ENCODE measurements at places on chromosomes 4 and X.

DNA sequence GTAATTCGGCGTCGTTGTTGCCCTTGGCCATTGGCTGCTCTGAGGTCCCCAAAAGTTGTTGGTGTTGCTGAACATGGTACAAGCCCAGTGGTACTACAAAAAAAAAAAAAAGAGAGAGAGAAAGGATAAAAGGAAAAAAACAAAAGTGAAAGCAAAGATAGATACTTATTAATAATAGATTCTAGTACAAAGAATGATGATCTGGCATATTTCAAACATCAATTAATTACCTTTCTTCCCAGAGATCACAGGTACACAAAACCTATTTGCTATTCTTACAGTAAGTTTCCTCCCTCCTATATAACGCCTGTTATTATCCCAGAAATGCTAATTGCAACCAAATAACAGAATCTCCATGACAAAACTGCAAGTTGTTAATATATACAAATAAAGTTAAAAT is 188.9 kb downstream of the FBXW7 start:
- no peak for DNase-seq

GRCh38 chr4:120754590-120754989 is 167.9 kb downstream of the PRDM5 start:
- DNase-seq = no peak

DNA sequence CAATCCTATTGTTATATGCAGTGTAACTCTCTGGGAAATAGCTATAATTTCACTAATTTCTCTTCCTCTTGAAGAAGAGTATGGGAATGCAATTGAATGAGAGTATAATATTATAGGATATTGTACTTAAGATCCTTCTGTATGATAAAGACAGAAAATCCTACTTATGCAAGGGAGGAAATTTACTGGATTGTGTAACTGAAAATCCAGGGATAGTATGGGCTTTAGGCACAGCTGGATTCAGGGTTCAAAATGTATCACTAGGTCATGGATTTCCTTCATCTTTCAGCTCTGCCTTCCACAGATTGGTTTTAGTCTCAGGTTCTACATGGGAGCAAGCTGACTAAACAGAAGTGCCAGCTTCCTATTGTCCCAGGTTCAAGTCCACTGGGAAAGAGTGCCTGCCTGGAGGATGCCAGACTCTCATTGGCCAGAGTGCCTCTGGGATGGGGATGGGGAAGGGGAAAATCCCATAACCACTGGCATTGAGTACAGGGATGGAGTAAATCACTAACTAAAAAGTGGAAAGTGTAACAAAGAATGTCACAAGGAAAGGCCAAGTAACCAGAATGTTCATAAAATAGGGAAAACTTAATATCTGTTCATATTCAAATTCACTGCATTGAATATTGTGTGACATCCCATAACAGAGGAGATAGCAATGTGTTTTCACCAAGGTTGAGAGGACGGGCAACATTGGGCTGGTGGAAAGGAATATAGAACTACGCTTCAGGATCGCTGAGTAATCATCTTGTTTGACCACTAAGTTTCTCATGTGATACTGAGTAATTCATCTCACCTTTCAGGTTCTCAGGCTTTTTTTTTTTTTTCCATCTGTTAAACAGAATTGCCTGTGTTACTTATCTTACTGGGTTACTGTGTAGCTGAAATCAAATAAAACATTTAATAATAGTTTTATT is 75.7 kb downstream of the ANXA3 start:
- DNase-seq = no peak

GRCh38 chrX:65925592-65925991 is 114.3 kb downstream of the VSIG4 start:
- DNase-seq = no peak

DNA sequence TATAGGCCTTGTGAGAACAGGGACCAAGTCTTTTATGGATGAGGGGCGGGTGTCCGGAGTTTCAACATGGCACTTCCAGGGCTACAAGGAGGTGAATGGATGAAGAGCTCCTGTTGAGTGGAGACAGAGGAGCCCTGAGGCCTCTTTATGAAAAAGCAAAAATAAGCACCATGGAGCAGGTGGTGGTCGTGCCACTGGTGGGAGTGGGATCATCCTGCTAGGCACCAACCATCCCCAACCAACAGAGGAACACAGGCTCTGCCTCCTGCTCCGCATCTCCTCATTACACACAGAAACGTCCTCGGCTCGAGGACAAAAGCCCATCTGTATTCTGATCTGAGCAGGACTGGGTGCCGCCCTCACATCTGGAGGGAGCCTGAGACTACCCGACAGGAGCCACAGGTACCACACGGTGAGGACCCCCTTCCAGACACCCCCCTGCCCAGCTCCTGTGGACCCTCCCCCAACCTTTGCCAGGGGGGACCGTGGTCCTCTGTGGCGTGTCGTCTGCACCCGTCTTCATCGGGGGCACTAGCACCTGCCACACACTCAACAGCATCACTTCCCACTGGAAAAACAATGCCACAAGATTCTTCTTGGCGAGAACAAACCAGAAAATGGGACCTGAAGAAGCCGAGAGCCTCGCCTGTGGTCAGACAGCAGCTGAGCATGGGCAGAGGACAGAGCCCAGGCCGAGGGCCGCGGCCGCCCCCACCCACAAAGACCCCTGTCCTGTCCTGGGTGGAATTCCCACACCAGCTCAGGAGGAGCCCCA is 3.9 kb upstream of the PDE6B start:
- DNase-seq = no peak

GRCh38 chr4:142563682-142564291 is 282.3 kb downstream of the INPP4B start:
- no peak for DNase-seq

GRCh38 chr4:56681853-56682525 is 893 bp upstream of the HOPX start:
- DNase-seq = no peak

DNA sequence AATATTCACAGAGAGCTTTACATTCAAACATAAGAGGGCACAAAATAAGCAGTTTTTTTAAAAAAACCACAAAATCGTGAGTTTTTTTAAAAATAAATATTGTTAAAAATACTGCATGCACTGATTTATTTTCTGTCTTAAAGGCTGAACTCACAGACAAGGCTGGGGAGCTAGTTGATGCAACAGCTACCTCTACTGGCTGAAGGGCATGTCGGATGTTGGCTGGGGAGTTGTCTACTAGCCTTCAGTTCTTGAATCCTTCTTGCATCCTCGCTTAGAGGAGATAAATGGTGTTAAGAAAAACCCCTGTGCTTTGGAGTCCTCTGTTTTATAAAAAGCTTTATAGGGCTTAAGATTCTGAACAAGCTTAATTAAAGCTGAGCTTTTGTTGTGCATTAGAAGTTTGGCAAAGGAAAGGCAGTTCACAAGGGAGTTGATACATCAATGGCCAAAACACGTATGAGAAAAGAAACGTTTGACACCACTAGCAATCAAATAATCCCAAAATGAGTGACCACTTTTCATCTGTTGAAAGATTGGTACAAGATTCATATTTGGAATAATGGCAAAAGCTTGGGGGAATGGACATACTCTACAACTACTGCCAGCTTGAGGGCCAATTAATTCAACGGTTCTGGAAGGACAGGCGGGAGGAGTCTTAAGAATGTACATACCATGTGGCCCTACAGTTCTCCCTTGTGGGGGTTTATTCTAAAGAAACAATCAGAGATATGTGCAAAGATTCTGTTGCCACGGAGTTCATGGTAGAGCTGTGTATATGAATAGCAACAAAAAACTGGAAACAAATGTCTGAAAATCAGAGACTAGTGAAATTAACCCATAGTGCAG is 94.7 kb downstream of the SEL1L3 start:
- DNase-seq = no peak

DNA sequence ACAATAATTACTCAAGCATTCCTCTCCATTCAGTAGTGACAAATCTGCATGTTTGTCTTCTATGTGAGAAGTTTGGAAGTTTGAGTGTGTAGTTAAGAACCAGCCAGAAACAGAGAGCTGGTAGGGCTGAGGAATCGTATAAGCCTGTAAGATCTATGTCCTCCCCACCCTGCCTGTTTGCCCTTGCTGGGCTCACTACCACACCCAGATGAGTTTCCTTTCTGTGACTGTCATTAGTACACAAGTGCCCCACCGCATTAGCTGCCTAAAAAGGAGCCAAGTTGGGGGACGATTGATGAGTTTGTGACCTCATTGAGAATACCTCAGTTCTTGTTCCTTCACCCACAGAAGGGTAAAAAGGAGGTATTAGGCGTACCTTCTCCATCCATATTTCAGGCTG is 28.3 kb downstream of the DOCK11 start:
- DNase-seq = peak; percentile 50

- DNase-seq = no peak
Observed at GRCh38 chr4:119271361-119272085, 50.4 kb downstream of the FABP2 start.

- no peak for DNase-seq
Observed at GRCh38 chrX:94850811-94851210, 1176.8 kb downstream of the FAM133A start.

- DNase-seq = no peak
Observed at GRCh38 chr4:120893314-120893713, 29.2 kb downstream of the PRDM5 start.

GRCh38 chrX:132414404-132414803 is 74.4 kb downstream of the MBNL3 start:
- no peak for DNase-seq

DNA sequence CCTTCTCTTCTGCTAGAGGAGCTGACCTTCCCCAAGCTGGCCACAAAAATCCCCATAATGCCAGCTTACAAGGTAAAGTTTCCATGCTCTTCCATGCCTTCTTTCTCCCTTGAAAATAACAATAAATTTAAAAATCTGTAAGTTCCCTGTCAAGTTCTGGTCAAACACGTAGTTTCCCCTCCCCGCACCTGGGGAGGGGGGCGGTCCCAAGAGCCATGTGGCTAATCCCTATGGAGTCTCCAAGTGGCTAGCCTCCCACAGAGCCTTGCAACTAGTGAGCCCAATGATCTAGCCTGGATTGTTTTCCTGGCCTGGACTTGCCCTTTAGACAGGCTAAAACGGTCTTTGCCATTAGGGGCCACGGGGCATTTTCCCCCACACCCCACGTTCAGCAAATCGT is 2.1 kb upstream of the NRK start:
- DNase-seq = no peak

DNA sequence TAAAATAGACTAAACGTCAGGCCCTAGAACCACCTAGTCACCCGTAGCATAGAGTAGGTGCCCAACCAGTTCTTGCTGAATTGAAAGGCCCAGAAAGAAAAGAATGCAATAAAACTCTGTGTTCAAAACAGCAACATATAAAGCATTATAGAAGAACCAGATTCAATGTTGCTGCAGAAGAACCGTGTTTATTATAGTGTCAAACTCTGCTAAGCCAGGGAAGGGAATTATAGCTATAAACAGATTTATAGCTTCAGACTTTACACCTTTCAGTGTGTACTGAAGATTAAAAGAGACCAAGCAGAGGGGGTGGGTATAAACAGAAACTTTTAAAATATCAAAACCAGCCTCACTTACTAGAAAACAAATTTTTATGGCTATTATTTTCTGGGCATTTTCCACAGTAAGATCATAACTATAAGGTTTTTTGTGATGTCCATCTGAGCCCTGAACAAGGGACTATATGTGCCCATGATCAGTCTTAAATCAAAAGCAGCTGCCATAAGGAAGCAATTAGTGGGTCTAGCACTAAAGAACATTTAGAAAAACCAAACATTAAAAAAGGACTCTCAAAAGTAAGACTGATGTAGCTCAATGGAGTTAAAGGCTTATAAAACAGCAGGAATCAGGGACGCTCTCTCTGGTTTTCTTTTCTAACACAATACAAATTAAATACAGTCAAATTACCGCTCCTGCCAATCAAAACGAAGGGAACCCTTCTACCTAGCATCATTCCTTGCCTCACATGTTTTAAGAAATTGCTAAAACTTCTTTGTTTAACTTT is 219.7 kb upstream of the ETNPPL start:
- DNase-seq = no peak

DNA sequence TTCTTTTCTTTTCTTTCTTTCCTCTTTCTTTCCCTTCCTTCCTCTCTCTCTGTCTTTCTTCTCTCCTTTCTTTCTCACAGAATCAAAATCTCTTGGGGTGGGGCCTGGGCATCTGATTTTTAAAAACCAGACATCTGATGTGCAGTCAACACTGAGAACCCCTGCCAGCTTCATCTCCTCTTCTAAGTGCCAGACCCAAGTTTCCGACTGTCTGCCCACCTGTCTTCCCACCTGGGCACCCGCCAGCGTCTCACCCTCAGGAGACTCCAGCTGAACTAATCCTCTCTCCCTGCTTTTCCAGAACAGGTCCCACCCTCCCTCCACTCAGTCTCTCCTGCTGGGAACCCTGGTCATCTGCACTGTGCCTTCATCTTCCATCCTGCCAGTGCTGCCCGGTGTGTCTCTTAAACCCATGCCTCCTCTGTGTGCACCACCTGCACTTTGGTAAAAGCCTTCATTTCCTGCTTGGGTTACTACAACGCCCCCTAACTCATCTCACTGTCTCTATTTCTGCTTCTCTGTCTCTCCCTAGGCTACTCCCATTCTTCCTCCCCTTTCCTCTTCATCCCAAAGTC is 2.8 kb downstream of the SOD3 start:
- no peak for DNase-seq

- no peak for DNase-seq
Observed at GRCh38 chr4:47690611-47691010, 147.3 kb downstream of the CORIN start.

DNA sequence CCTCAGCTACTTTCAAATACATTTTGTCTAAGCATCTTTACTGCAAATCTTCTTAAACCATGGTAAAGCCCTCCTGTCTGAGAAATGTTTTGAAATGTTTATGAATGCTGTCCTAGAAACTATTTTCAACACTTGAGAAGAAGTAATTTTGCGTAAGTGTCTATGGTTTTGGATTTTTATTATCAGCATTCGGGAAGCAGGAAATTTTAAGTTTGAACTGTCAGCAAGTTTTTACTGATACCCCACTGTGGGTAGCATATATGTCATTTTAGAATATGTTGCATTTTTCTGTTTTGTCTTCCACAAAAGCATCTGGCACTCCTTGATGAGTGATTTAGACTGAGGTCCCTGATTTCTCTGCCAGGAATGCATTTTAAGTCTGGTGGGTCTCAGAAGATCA is 302.4 kb upstream of the GIMD1 start:
- DNase-seq = no peak

GRCh38 chr4:134740290-134740689 is 538.7 kb upstream of the PABPC4L start:
- no peak for DNase-seq

DNA sequence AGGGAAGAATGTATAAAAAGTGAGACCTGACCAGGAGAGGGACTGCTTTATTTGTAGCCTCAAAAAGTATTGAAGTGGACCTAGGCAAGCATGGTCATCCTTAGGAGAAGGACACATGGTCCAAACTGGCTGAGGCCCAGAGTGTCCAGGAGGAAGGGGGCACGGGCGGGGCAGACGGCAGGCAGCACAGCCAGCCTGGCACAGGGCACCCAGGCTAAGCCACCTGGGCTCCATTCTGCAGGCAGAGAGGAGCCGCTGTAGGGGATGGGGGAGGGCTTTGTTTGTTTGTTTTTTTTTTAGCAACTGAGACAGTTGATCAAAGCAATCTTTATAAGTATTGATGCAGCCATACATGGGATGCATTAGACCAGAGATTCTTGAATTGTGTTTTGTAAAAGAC is 188.6 kb downstream of the PRDM5 start:
- no peak for DNase-seq

- DNase-seq = no peak
Observed at GRCh38 chr4:185993328-185993973, 75.5 kb upstream of the TLR3 start.

Measured in effector memory CD4-positive, alpha-beta T cell (primary cell).